Natural killer cell treated with Interleukin-12 subunit alpha and Interleukin-12 subunit beta and Interleukin-15 and Interleukin-18, amount 100 ng/mL, for 72 hours (primary cell): ENCODE measurements at places on chromosomes 3 and 15.

GRCh38 chr3:188624384-188624783, 470.4 kb downstream of the LPP start:
- DNase-seq: no peak
- H3K27me3 ChIP-seq: no peaks in the 10 kb centered on the region
- no peak overlapping the region for H3K4me3 ChIP-seq
- peaks cover 31% of the 10 kb centered on the region for H3K4me1 ChIP-seq
- H3K27ac ChIP-seq: no peak overlapping the region
- H3K36me3 ChIP-seq: peaks cover 23% of the 10 kb centered on the region

DNA sequence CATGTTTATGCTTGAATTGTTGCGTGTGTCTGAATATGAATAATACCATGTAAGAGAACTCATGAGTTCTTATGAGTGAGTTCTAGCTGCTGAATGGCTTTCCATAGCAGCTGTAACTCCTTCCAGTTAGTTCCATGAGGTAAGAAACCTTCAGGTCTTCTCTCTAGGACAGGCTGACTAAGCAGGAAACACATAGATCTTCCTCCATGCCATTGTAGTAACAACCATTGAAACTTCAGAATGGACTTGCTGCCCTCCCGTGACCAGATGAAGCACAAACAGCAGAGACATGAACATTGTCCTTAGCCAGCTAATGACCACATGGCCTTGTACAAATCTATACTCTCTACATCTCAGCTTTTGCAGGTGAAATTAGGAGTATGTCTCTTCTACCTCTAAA, 200.0 kb downstream of the ZNF385D start:
- no peak overlapping the region for H3K4me3 ChIP-seq
- DNase-seq: no peak
- no peaks in the 10 kb centered on the region for H3K27me3 ChIP-seq
- peaks cover 6% of the 10 kb centered on the region for H3K36me3 ChIP-seq
- H3K4me1 ChIP-seq: no peaks in the 10 kb centered on the region

- H3K36me3 ChIP-seq: no peaks in the 10 kb centered on the region
- H3K27me3 ChIP-seq: no peaks in the 10 kb centered on the region
- DNase-seq: no peak
- H3K27ac ChIP-seq: peak overlapping the region; percentile 73
Observed at GRCh38 chr3:129061023-129061887, 676 bp downstream of the GP9 start.

DNA sequence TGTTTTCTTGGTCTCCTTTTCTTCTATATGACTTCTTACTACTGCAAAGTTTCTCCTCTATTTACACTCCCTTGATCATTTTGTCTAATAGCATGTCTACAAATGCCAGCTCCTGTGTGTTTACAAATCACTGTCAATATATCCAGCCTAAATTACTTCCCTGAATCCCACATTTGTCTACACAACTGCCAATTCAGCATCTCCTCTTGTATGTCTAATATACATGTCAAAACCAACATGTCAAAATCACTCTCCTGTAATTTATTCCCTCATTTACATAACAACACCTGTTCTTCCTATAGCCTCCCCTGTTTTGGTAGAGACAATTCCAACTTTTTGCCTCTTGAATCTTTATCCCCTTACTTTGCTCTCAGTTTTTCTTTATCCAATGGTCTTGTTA, 359.3 kb downstream of the PLOD2 start:
- no peak overlapping the region for H3K4me3 ChIP-seq
- H3K27me3 ChIP-seq: no peaks in the 10 kb centered on the region
- H3K4me1 ChIP-seq: no peaks in the 10 kb centered on the region
- H3K27ac ChIP-seq: no peak overlapping the region
- DNase-seq: no peak

DNA sequence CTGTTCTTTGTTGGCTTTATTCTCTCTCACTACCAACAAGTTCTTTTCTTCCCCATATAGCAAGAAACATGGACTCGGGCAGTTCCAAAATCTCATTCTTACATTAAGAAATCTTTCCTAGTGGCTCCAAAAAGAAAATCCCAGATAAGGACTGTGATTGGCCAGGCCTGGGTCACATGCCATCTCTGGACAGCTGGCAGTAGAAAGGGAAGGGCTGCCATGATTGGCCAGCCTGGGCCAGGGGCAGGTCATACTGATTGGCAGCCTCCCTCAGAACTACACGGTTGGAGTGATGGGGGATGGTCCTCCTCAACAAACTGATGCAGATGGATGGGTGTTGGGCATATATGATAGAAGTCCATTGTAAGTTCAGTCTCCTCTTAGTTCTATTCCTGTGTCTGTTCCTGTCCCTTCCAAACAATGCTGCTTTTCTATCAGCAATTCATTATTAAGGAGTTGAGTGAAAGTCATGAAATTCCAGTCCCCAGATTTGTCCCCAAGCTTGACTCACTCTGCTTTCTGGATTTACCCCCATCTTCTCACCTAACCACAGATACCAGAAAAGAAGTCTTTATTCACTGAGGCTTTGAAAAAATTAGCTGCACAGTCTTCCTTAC, 175.5 kb downstream of the ATG7 start:
- no peaks in the 10 kb centered on the region for H3K27me3 ChIP-seq
- no peak overlapping the region for H3K27ac ChIP-seq
- H3K36me3 ChIP-seq: no peaks in the 10 kb centered on the region

GRCh38 chr15:74042603-74043424, 39.5 kb downstream of the GOLGA6A start:
- no peak for DNase-seq
- no peak overlapping the region for H3K27ac ChIP-seq
- H3K4me3 ChIP-seq: no peak overlapping the region
- no peaks in the 10 kb centered on the region for H3K27me3 ChIP-seq
- no peaks in the 10 kb centered on the region for H3K36me3 ChIP-seq

DNA sequence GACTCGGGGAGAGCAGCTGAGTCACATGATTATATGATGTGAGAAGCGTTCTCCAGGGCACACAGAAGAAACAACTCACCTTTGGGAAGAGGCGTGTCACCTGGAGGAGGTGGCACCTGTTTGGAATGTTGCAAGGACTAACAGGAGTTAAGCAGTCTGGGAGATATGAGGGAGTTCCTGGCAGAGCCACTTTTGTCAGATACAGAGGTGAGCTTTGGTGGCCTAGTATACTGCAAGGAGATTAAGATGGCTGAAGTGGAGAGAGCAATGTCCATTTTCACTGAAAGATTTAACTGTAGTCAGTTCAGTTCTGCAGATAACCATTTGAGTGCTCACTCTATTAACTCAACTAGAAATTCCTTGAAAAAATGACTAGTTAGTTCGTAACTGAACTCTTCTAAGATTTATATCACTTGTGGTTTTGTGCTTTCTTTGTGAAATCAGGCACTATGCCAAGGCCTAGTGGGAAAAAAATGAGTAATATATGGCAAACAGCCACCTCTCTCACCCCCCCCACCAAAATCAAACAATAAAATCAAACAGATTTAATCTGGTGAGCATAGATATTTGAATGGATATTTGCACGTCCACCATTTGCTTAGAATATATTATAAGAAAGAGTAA, 61.3 kb downstream of the CRYBG3 start:
- peak overlapping the region; percentile 11 for H3K4me3 ChIP-seq
- peaks cover 6% of the 10 kb centered on the region for H3K4me1 ChIP-seq
- H3K27me3 ChIP-seq: peaks cover 7% of the 10 kb centered on the region
- H3K27ac ChIP-seq: no peak overlapping the region
- DNase-seq: no peak

GRCh38 chr3:114718898-114719210, 425.0 kb downstream of the TIGIT start:
- peaks cover 23% of the 10 kb centered on the region for H3K4me1 ChIP-seq
- H3K27ac ChIP-seq: no peak overlapping the region
- no peak for DNase-seq
- no peaks in the 10 kb centered on the region for H3K36me3 ChIP-seq
- H3K4me3 ChIP-seq: no peak overlapping the region

DNA sequence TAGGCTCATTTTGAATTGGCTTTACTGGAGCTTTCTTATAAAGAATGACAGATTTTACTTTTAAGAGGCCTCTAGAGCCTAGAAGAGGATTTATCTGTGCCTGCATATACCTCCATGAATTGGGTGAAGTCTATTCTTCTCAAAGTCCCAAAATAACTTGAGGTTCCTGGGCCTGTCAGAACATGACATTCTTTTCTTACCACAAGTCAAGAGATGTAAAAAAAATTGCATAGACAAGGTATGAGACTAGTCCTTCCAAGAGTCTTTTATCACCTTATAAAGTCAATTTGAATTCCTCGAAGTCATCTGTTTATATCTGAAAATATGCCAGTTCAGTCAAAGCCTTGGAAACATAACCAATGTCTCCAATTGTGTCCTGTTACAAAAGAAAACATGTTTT, 17.2 kb upstream of the CD200 start:
- H3K27me3 ChIP-seq: peaks cover 9% of the 10 kb centered on the region
- peaks cover 6% of the 10 kb centered on the region for H3K36me3 ChIP-seq
- peaks cover 5% of the 10 kb centered on the region for H3K4me1 ChIP-seq
- no peak for DNase-seq
- H3K27ac ChIP-seq: no peak overlapping the region

- DNase-seq: no peak
- no peaks in the 10 kb centered on the region for H3K4me1 ChIP-seq
- no peaks in the 10 kb centered on the region for H3K36me3 ChIP-seq
- peaks cover 2% of the 10 kb centered on the region for H3K27me3 ChIP-seq
- H3K27ac ChIP-seq: no peak overlapping the region
Observed at GRCh38 chr15:55118344-55118870, 78.3 kb downstream of the RSL24D1 start.

DNA sequence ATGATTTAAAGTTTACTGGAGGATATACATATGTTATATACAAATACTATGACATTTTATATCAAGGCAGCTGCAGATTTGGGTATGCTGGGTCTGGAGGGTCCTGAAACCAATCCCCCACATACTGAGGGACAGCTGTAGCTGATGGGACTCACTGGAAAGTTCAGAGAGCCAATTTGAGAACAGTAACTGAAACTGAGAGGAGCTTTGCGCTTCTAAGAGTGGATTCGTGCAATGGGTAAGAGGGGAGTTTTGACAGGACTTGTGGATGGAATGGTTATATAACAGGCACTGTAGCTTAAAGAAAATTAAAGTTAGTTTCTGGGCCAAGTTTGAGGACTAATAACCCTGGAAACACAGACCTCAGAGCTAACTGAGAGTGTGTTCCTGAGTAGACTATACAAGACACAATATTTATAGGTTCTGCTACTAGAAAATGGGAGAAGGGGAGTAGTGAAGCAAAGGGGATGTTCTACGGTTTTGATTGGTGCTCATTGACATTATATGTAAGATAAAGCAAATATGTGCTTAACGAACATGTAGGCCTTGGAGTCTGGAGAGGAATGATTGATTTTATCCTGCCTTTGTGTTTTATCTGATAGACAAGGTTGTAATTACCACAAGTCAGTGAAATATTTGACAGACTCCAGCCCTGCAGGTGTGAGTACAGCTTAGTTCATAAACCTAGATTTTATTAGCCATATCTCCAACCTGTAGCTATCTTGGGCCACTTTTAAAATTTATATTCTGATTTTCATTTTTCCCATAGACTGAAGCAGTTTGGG, 4.8 kb upstream of the ZMAT3 start:
- H3K4me1 ChIP-seq: peaks cover 8% of the 10 kb centered on the region
- H3K4me3 ChIP-seq: no peak overlapping the region
- no peak overlapping the region for H3K27ac ChIP-seq
- peaks cover 2% of the 10 kb centered on the region for H3K27me3 ChIP-seq
- DNase-seq: no peak

- H3K36me3 ChIP-seq: no peaks in the 10 kb centered on the region
- peaks cover 22% of the 10 kb centered on the region for H3K27me3 ChIP-seq
- no peak overlapping the region for H3K27ac ChIP-seq
- no peak for DNase-seq
- no peak overlapping the region for H3K4me3 ChIP-seq
Observed at GRCh38 chr3:179272385-179272784, 21.5 kb upstream of the KCNMB3 start.

DNA sequence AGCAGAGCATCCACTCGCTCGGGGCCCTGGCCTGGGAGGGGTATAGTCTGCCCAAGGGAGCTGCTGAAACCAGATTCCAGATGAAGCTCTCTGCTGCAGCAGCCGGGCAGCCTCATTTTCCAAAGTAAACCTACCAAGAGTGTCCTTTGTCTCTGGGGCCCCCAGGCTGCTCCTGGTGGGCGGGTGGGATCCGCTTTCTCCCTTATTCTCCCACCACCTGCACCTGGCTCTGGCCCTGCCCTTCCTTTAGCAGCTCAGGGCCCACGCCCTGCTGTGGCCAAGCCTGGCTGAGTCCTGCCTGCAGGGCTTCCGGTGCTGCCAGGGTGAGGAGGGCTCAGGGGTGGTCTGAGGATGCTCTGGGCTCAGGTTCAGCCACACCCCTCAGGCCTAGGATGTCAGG, 13.0 kb downstream of the SCN5A start:
- H3K4me1 ChIP-seq: peaks cover 4% of the 10 kb centered on the region
- DNase-seq: no peak
- no peak overlapping the region for H3K27ac ChIP-seq
- H3K4me3 ChIP-seq: no peak overlapping the region

DNA sequence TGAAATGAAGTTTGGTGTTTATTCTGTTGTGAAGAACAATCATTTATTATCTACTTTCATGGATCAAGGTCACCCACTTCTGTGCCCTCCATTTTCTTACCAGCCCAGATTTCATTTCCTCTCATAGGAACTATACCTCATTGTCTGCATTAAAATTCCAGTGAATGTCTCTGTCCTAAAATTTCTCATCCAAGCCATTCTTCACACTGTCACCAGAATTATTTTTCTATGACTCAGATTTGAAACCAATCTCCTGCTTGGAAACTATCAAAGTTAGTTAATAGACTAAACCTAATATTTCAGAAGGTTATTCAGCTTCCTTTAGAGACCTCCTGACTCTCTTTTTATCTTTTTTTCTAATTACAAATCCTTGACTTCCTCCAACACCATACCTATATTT, 364.1 kb upstream of the CBLB start:
- peaks cover 27% of the 10 kb centered on the region for H3K4me1 ChIP-seq
- no peak overlapping the region for H3K4me3 ChIP-seq
- H3K36me3 ChIP-seq: peaks cover 40% of the 10 kb centered on the region
- DNase-seq: no peak

DNA sequence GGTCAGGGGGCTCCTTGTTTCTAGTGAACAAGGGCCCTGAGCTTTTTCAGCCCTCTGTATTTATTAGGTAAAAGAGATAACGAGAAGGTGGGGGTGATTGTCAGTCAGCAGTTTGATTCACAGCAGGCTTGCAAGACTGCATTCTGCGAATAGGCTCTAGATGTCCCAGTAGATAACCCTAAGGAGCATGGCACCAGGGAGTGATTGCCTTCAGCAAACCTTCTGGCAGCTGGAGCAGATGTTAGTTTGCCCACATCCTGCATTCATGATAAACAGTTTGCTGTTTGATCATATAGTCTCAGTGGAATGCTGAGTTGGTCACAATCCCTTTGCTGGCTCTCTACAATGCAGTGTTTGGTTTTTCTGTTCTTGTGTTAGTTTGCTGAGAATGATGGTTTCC, 161.3 kb upstream of the GADL1 start:
- H3K27me3 ChIP-seq: peaks cover 7% of the 10 kb centered on the region
- H3K27ac ChIP-seq: no peak overlapping the region
- peaks cover 21% of the 10 kb centered on the region for H3K36me3 ChIP-seq
- no peaks in the 10 kb centered on the region for H3K4me1 ChIP-seq
- H3K4me3 ChIP-seq: no peak overlapping the region

GRCh38 chr3:42066516-42067181, 24.5 kb upstream of the TRAK1 start:
- no peak for DNase-seq
- peaks cover 29% of the 10 kb centered on the region for H3K4me1 ChIP-seq
- H3K4me3 ChIP-seq: no peak overlapping the region
- H3K27ac ChIP-seq: no peak overlapping the region
- no peaks in the 10 kb centered on the region for H3K27me3 ChIP-seq
- no peaks in the 10 kb centered on the region for H3K36me3 ChIP-seq
